ENCODE measurements at places on chromosomes 2 and 18.

DNA sequence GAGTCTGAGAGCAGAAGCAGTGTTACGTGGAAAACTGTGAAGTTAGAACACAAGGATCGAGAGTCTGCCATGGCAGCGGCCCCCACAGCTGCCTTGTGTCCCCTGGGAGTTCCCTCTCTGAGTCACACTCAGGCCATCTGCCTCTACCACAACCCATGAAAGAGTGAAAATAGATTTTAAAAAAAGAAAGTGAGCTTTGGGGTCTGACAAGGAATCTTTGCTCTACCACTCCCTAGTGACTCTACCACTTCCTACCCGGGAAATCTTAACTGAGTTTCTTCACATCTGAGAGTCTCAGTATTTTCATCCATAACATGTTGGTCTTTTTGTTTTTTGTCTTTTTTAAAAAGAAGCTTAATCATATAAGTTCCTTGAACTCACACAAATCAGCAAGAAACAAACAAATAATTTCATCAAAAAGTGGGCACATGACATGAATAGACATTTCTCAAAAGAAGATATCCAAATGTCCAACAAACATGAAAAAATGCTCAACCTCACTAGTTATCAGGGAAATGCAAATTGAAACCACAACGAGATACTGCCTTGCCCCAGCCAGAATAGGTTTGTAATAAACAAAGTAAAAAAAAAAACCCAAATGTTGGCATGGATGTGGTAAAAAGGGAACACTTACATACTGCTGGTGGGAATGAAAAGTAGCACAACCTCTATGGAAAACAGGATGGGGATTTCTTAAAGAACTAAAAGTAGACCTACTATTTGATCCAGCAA, 2.4 kb upstream of the MSGN1 start:
- no peak for DNase-seq

GRCh38 chr2:188380280-188380679, 88.6 kb downstream of the GULP1 start:
- no peak for DNase-seq

DNA sequence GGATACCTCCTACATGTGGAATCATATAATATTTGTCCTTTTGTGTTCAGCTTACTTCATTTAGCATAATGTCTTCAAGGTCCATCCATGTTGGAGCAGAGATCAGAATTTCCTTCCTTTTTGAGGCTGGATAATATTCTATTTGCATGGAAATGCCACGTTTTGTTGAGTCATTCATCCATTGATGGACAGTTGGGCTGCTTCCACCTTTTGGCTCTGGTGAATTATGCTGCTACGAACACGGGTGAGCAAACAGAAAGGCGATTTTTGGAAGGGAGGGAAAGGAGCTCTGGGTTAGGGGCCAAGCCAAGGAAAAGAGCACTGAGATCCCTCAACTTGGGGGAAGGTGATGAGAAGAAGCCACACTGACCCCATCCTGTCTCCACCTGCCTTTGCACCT, 260.5 kb downstream of the TNS1 start:
- no peak for DNase-seq

DNA sequence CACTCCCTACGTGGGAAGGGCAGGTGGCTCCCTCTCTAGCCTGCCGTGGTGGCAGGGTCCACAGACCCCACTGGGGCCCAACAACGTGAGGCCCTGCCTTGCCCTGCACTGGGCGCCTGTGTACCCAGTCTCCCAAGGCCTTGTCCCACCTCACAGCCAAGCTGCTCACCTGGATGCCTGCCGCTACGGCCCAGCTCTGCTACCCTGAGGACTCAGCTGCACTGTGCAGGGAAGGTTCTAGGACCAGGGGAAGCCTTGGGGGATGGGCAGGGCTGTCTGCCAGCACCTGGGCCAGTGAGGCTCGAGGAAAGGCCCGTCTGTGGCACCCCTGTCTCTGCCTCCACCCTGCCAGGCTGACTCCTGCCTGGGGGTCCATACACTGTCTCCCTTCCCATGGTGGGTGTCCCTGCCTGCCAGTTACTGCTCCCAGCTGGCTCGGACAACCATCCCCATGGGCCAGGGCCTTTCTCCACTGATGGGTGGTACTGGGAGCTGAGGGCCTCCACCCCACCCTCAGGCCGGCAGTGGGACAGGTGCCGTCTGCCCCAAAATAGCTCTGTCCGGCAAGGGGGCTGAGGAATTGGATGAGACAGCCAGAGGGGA, 33.2 kb downstream of the HS6ST1 start:
- DNase-seq, result no peak

DNA sequence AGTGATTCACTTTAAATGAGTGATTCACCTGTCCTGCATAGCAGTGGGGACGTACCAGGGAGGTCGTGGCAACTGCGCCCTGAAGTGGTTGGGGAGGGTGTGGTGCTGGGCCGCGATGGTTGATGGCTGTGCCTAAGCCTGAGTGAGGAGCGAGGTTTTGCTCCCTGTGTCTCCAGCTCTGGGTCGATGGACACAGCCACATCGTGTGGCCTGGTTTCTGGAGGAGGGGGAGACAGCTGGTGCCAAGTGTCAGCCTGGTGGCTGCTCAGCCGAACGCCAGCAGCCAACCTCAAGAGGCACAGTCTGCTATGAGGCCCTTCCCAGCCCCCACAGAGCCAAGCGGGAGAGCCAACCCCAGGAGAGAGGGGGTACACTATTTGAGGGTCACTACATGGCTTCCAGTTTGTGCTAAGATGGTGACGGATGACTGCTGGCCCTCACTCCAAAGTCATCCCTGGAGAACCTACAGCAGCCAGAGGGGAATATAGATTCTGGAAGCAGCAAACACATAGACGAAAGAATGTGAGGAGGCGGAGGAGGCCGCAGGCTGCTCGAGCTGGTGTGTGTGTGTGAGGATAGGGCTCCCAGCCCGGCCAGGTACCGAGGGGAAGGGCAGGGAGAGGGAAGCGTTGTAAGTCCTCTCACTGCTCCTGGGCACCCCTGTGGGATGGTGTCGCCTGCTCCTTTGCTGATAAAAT, 58.6 kb upstream of the OTOF start:
- DNase-seq, result no peak

GRCh38 chr2:196712867-196713266, 73.4 kb downstream of the CCDC150 start:
- DNase-seq, result no peak

DNA sequence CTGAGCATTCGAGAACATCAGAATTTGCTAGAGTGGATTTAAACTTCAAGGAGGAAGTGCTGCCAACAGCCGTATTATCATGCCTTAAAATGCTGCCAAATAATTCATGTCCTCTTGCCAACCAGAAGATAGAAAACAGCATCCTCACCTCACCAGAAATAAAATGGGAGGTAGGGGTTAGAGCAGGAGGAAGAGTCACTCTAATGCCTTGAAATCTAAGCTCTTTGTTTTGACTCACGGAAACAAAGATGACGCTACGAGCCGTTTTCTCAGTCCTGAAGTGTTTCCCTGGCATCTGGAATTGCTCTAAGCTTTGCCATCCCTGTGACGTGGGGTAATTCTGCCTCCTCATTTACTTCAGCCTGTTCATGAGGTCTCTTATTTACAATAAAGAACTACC, 97.1 kb downstream of the PRPF40A start:
- no peak for DNase-seq

- DNase-seq, result no peak
These were observed 16.0 kb upstream of the SNORC start for GRCh38 chr2:232854082-232854481.

DNA sequence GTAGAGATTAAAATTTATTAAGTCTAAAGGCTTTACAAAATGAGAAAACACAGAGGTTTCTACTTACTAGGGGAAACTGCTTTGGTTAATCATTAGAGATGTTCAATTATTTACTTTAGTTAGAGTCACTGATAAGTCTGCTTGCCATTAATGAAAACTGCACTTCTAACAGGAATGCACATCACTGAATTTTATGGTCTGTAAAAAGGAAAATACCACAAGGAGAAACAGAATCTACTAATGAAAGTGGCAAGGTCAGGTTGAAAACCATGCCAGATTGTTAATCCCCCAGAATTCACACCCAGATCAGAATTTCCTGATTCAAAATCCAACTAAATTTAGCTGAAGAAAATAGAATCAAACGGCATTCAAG, 90.5 kb upstream of the GRB14 start:
- no peak for DNase-seq

DNA sequence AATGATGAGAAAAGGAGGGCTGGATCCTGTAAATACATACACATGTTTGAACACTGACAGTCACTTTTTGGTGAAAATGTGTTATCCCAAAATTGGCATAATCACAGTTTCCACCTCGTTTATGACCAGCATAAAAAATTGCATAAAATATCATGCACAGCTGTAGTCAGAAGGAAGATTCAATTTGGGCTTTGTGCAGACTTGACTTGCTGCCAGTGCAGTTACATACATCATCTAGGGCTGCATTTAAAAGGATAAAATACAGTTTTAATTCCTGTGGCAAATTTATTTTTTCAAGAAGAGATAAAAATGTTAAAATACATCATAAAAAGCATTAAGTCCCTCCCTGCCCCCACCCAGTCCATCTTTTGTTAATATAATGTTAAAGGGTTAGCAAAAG, 103.8 kb downstream of the VWC2L start:
- DNase-seq, result no peak

GRCh38 chr2:120929829-120930228, 194.2 kb downstream of the GLI2 start:
- DNase-seq, result no peak

GRCh38 chr2:105714141-105714540, 30.6 kb upstream of the NCK2 start:
- no peak for DNase-seq

DNA sequence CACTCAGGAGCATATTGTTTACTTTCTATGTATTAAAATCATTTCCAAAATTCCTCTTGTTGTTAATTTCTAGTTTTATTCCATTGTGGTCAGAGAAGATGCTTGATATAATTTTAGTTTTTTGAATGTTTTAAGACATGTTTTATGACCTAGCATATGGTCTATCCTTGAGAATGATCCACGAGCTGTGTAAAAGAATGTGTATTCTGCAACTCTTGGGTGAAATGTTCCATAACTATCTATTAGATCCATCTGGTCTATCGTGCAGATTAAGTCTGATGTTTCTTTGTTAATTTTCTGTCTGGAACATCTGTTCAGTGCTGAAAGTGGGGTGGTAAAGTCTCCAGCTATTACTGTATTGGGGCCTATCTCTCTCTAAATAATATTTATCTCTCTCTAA, 83.3 kb upstream of the EPAS1 start:
- DNase-seq, result no peak

DNA sequence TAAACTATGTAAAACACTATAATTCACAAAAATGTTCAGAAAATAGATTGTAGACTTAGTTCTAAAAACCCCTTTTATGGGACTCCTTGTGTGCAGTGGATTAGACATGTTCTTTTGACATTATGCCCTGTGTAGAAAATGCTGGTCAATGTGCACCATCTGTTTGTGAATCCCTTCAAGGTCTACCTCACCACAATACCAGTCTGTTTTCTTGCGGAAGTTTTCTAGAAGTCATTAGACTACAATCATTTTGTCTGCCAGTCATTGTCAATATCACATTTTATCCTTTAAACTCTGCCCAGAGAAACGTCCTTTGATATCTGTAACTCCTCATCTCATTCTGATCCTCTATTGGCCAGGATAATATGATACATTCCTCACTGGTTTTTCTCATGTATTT, 7.8 kb downstream of the ITGA4 start:
- DNase-seq, result no peak

DNA sequence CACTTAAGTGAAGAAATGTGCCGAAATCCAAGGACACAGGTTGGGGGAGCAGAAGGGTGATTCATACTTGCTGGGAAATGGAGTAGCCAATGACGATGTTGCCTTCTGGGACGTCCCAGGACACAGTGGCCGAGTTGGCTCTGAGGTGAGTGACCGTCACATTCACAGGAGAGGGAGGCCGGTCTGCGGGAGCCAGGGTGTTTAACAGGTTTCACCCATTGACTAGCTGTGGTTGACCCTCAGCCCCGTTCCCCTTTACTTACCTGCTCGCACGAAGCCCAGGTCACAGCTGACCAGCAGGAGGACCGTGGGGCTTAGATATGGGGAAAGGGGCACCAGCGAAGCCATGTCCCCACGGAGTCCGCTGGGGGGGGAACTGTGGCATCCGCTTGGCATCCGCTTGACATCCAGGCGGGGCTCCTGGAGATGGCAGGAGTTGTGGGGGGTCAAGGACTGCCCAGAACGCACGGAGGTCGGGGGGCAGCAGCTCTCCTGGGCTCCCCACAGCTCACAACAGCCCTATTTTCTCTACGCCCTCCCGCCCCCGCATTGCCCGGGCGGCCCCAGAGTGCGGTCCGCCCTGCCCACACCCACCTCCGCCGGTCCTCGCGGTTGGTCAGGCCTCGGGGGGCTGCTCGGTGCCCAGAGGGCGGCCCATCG, 586 bp downstream of the FNDC4 start:
- DNase-seq, result no peak

DNA sequence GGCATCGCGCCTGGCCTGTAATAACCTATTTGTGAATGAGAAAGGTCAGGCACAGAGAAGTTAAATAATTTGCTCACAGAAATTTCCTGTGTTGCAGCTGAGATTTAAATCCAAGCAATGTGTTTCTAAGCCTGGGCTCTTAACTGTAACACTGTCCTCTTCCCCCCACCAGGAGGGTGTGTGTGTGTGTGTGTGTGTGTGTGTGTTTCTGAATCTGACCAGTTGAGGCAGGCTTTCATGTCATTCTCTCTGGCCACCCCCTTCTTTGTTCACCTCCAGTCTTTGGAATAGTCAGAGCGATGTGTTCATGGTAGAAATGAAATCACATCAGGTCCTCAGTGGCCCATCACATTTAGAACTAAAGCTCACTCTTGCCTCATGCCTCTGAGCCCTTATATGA, 81.2 kb downstream of the NEDD4L start:
- DNase-seq, result no peak

GRCh38 chr2:98909317-98910211, 26.5 kb downstream of the CRACDL start:
- no peak for DNase-seq

DNA sequence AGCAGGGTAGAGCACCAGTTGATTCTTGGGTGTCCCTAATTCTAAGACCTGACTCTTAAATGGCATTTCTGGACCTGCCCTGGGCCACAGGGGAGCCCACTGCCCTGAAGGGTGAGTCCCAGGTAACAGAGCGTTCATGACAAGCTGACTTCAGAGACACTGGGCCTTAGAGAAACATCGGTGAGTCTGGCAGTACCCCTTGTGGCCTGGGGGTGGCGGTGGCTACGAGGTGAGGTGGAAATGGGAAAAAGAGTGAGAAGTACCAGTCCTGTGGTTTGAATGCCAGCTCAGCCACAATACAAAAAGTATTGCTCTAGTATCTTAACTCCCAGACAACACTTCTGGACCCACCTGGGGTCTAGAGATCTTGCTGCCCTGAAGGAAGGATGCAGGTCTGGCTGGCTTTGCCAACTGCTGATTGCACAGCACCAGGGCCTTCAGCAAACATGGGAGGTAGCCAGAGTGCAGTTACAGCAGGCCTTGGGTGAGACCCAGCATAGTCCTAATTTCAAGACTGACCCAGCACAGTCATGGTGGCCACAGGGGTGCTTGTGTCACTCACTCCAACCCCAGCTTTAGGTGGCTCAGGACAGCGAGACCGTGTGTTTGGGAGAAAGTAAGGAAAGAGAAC, 44.5 kb downstream of the USP34 start:
- peak; percentile 29 for DNase-seq

Data from stimulated activated CD4-positive, alpha-beta T cell treated with anti-CD3 and anti-CD28 coated beads, Interleukin-1b, Interleukin-23, amount 100 ng/mL, for 1 hour (primary cell).